ENCODE measurements at places on chromosomes 1 and 21. TPM values are rescaled to one million over a fixed set of nuclear protein-coding genes. Genes with fewer than 3 reads are reported as not detected.

DNA sequence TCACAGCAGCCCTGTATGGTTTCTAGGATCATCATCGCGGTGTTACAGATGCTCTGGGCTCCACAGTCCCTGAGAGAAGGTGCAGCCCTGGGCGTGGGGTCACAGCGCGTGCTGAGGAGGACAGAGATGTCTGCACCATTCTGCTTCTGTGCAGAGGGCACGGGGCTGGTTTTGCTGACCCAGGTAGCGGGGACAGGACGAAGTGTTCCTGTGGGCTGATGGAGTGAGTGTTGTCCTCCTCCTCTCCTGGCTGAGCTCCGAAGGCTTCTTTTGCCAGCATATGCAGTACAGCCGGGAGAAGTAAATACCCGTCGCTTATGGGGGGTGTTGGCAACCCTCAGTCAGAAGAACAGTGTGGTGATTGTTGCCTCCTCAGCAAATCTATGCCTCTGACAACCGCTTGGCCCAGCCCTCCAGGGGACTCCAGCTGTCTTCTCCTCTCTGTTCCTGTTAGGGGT is 101.5 kb downstream of the DDX20 start:
- peaks cover 91% of the 10 kb centered on the region for H3K27me3 ChIP-seq
- no peak for DNase-seq
- no peaks in the 10 kb centered on the region for H3K36me3 ChIP-seq
- no peak overlapping the region for H3K27ac ChIP-seq
- H3K4me1 ChIP-seq: no peaks in the 10 kb centered on the region

Gene SLC44A5
- 5.8 TPM for total RNA-seq

DNA sequence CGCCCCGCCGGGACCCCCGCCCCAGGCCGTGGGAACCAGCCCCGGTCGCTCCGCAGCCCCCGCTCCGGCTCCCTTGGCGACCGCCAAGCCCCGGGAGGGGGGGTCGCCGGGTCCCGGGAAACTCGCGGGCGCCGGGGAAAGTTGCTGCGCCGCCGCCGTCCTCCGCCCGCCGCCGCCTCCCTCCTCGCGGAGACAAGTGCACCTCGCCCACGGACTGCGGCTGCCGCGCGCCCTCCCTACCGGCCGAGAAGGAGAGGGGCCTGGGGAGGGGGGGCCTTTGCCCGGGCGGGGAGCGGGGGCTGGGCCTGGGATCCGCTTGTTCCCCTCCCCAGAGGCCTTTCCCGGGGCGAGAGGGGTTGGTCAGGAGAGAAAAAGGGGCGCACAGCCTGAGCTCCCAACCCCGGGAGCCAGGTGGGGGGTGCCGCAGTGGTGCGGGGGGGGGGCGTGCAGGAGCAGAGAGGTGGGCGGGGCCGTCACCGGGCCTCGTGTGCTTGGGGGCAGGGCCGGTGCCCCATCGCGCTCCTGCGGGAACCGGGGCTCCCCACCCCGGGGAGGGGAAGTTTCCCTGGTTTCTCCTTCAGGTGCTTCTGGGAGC is 592 bp downstream of the AGRN start:
- H3K27me3 ChIP-seq: no peaks in the 10 kb centered on the region
- peak overlapping the region; percentile 44 for H3K27ac ChIP-seq
- peak overlapping the region; percentile 73 for H3K4me3 ChIP-seq

Gene XCL1
- not detected for total RNA-seq

DNA sequence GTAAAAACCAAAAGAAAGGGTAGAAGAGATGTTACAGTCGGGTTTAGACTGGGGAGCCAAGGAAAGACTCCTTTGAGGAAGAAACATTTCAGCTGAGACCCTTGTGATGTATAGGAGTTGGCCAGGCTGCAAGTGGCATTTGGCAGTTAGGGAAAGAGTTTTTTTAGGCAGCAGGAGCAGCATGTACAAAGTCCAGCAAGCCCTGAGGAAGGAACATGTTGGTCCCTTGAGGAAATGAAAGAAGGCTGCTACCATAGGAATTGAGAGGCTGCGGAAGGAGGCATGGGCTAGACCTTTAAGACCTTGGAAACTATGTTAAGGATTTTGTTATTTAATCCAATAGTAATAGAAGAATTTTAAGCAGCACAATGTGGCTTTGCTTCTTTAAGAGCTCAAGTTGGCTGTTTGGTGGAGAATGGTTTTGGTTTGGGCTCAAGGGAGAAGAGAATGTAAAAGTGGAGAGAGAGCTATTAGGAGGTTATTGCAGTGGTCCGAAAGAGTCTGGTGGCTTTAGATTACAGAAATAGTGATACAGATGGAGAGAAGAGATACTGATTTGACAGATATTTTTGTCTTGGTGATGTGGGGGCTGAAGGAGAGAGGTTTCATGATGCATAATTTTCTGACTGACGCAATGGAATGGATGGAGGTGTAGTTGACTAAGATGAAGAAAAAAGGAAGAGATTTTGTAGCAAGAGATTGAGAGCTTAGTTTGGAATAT is 26.6 kb downstream of the SMAP2 start:
- no peak overlapping the region for H3K27ac ChIP-seq
- DNase-seq: no peak
- peaks cover 6% of the 10 kb centered on the region for H3K4me1 ChIP-seq
